ENCODE measurements at places on chromosomes 7 and 10.
A peak's percentile ranks its signal among the peaks of the same experiment; 100 is the strongest.

DNA sequence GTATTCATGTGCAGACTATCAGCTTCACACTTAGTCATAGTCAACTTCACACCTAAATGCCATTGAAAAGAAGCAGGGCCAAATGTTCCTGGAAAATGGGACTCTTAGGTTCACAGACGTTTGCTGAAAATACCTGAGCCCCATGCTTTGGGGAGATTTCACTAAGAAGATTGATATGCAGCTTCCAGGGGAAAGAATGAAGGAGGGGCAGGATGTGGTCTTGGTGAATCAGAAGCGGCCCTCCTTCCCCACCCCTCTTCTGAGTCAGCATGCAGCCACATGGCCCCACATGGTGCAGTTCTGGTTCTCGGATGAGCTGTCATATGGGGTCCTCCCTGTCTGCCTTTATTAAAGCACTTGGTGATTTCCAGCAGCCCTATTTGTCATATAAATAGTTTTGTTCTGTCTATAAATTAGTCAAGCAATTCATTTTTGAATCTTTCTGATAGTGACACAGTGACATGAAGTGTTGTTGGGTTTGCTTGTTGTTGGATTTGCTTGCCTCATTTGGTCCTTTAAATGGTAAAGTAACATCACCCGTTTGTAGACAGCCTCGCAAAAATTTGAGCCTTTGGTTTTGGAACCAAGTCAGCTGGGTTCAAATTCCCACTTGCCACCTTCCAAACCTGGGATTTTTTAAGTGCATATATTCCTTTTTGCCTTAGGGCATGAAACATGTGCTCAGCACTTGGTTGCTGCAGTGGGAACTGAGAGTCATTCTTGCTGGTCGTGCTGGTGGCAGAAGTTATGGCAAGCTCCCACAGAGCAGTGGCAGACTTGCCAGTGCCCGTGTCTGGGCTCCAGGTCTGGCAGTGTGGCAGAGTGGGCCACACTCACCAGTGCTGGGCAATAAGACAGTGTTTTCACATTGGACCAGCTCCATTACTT, 68.1 kb upstream of the CDK6 start:
- DNase-seq = peak; percentile 87

DNA sequence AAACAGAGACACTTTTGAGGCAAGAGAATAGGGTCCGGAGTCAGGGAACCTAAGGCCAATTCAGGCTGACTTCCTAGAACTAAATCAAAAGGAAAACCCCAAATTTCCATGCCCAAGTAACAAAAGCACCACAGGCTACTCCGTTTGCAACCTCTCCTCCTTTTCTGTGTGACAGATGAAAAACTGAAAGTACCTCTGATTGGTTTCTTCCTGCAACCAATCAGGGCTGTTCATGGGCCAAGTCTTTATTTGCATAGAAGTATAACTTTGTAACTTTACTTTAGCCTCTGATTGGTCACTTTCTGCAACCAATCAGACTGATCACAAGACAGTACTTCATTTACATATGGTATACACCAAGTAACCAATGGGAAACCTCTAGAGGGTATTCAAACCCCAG, 239.9 kb upstream of the KCND2 start:
- DNase-seq = no peak

DNA sequence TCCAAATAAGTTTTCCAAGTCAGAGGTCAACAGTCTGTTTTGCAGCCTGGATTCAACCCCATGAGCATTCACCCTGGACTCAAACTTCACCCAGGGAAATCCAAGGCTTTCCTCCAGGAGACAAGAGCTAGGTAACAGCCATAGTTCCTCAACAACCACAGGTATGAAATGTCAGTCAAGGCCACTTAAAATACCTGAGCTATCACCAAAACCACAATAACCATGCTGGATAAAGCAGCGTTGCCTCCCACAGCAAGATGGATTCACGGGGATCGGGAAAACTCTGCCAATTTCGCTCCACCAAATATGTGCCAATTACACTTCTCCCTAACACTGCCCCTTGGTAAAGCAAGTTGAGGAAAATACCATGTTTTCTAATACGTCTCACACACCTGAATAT, 444.1 kb upstream of the KLF6 start:
- DNase-seq = no peak

- DNase-seq = no peak
Observed at GRCh38 chr7:139061416-139061815, 25.6 kb upstream of the ZC3HAV1L start.

GRCh38 chr7:135326636-135327280, 93.1 kb downstream of the STRA8 start:
- DNase-seq = no peak

DNA sequence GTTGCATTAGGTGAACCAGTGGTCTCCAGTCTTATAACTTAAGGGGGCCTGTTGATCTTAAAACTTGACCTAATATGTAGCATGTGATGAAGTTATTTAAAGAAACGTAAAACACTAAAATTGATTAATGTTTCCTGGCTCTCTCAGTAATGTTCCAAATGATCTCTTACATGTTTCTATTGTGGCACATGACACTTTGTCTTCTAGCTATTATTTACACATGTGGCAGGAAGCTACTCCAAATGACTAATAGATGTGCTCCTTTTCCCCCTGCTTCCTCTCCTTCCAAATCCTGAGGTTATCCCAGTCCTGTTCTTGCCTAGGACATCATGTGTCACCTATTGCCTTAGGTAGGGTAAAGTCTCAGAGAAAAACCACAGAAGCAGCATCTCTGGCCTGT, 89.4 kb downstream of the FAS start:
- DNase-seq = no peak

- DNase-seq = no peak
Observed at GRCh38 chr10:11647676-11648075, 36.2 kb upstream of the USP6NL start.

- DNase-seq = no peak
Observed at GRCh38 chr10:43872644-43873043, 224.0 kb upstream of the ZNF32 start.

GRCh38 chr7:81871606-81872265, 101.9 kb upstream of the HGF start:
- DNase-seq = no peak

GRCh38 chr10:99358101-99358500, 28.9 kb downstream of the CNNM1 start:
- no peak for DNase-seq

DNA sequence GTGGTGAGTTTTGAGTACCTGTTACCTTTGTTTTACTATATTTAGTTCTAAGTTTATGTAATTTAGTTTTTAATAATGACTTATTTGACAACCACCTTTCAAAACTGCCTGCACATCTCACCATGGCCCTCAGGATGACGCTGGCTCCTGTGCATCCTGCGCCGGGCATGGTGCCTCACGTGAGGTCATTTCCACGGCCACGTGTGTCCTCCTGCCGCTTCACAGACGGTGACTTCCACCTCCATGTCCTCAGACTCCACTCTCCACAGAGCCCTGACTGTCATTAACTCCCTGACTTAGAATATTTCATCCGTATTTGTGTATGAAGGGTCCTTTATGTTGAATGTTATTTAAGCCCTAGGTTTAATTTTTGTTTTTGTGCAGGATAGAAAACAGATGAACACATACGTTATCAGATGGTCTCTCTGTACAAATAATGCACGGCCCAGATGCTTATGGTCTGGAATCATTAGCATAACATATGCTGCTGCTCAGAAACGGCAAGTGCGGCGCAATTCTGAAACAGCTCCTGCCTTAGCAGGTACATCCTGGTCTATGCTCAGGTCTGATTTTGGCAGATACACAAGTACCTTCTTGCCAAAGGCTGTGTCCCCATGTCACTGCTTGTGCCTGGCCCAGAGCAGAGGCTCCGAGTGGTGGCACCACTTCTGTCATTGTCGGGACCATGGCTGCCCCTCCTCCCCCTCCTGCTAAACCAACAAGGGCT, 155.8 kb downstream of the WDR37 start:
- DNase-seq = no peak

DNA sequence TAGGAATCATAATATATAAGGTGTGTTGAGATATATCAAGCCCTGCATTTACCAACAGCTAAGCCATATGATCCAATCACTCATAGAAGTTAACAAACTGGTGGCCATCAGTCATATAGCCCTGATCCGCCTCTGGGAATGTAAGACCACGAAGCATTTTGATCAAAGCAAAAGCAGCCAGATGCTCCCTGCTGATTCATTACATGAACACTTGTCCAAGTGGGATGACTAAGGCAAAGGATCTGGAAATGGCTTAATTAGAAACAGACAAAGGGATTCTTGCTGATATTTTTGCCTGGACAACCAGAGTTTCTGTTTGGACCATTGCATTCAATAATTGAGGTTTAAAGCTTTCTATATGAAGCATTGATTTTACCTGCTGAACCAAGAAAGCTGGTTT, 535.5 kb downstream of the GPAM start:
- no peak for DNase-seq

- DNase-seq = peak; percentile 46
Observed at GRCh38 chr7:101411508-101411874, 48.8 kb downstream of the COL26A1 start.

- DNase-seq = no peak
Observed at GRCh38 chr7:157668221-157668883, 331.5 kb downstream of the DNAJB6 start.

GRCh38 chr7:14104861-14105260, 115.4 kb upstream of the ETV1 start:
- DNase-seq = no peak

DNA sequence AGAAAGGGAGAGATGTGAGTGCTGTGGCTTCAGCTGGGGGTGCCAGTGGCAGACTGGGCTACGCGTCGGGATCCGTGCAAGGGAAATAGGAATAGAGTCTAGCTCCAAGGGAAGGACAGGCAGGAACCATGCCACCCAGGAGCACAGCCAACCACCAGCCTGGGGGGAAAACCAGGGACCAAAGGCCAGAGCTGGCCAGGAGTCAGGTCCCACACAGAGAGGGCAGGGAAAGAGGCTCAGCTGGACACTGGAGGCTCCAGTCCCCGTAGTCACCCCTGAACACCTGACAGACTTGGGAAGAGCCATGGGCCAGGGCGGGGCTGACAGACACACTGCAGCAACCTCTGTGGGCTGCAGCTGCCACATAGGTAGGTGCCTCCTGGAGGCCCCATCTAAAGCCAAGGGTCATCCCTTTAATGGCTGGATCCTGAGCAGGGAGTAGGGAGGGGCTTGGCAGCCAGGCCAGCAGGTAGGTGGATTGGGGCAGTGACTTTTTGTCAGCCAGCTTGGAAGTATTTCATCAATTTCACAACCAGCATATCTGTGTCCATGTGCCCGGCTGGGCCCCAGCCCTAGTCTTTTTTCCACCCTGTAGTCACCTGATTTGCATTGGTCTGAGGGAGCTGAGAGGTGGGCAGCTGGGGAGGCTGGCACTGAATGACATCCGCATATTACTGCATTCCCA, 163.2 kb downstream of the SH2D4B start:
- DNase-seq = no peak

DNA sequence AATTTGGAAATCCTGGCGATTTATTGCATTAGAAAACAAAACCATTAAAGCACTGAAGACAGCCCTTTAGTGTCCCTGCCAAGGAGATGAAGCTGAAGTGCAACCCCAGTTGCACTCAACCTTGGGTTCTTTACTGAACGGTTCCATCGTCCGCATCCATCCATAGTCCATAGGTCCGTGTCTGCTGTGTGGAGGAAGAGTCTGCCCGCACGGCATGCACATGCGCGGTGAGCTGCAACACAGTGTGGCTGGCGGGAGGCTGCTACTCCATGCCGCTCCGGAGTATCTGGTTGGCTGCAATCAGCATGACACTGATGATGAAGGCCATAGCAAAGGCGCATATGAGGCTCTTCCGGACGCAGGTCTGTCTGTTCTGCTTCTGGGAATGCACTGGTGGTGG, 624.6 kb downstream of the CALN1 start:
- no peak for DNase-seq

GRCh38 chr10:26474026-26474425, 35.9 kb downstream of the APBB1IP start:
- no peak for DNase-seq

DNA sequence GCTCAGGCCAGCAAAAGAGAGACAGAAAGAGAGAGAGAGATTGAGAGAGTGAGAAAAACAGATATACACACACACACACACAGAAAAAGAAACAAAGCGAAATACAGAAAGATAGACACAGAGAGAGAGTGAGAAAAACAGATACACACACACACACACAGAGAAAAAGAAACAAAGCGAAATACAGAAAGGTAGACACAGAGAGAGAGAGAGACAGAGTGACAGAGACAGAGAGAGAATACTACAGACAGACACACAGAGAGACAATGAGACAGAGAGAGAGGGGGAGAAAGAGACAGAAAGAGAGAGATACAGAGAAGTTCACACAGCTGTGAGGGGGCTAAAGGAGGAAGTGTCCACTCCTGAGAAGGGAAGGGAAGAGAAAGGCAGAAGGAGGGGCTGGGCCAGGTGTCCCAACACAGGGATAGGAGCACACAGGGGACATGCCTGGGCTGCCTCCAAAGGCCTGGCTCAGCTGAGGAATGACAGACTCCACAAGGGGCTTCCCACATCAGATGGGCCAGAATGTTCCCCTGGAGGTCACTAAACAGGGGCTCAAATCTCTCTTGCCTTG, 4.3 kb downstream of the GCK start:
- no peak for DNase-seq

GRCh38 chr7:125857606-125858005, 928.0 kb upstream of the POT1 start:
- DNase-seq = no peak

GRCh38 chr7:6575281-6576023, 1.8 kb upstream of the ZDHHC4 start:
- DNase-seq = no peak

- no peak for DNase-seq
Observed at GRCh38 chr7:142927085-142927745, 6.3 kb downstream of the TRPV5 start.

- no peak for DNase-seq
Observed at GRCh38 chr7:16993543-16993942, 111.8 kb upstream of the AGR3 start.

DNA sequence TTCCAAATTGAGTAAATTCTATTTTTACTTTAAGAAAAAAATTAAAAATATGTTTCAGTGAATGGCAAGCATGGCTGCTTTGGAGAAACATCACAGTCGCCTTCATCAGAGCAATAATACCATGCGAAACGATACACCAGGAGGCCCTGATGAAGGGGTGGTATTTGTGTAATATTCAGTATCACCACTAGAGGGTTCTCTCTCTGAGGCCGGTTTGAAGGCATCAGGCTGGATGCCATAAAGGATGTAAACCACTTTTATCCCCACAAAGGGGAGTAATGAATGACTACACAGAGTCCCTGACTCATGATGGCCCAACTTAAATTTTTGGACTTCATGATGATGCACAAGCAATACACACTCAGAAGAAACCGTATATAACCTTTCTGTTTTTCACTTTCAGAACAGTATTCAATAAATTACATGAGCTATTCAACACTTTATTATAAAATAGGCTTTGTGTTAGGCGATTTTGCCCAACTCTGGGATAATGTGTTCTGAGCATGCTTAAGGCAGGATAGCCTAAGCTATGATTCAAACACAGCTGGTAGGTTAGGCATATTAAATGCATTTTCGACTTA, 95.5 kb downstream of the PPP1R17 start:
- no peak for DNase-seq

DNA sequence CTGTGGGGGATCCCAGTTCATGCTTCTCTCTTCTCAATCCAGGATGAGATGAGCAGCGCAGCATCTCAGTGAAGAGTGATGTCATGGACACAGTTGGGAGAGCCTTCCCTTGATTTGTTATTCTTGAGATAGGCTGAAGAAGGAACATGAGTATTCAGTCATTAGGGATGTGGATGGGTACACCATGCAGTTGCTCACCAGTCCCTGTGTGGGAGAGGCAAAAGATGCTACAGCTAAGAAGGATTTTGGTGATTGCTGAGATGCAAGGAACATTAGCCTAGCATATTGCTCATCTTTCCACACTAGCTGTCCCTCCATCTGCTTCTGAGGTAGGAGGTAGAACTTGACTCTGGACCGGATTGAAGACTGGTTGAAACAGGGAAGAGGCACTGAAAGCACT, 179.6 kb downstream of the GALNT17 start:
- no peak for DNase-seq

Measured in NK-92 treated with Interleukin-12 subunit alpha and Interleukin-12 subunit beta, amount 100 ng/mL, for 24 hours (cell line).